DMS153 (cell line): ENCODE measurements at places on chromosomes 11 and 22.

DNA sequence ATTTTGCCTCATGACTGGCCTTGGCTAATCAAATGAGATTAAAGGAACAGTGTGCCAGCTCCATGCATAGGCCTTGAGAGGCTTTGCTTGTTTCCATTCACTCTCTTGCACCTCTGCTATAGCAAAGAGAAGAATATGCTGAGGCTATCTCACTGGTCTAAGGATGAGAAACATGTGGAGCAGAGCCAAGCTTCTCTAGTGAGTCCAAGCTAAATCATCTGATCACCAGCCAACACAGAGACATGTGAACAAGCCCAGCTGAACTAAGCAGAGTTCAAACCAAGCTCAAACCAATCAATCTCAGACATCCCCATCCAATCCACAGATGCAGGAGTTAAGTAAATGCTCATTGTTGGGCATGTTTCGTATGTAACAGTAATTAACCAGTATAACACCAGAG lies 69.4 kb upstream of the API5 start:
- no peak for DNase-seq

GRCh38 chr22:42929838-42930155 lies 72.7 kb upstream of the ARFGAP3 start:
- no peak for DNase-seq

- DNase-seq: no peak
Observed at GRCh38 chr11:33089776-33090175, 50.4 kb downstream of the TCP11L1 start.

GRCh38 chr11:776561-777287 lies 563 bp downstream of the GATD1 start:
- no peak for DNase-seq

DNA sequence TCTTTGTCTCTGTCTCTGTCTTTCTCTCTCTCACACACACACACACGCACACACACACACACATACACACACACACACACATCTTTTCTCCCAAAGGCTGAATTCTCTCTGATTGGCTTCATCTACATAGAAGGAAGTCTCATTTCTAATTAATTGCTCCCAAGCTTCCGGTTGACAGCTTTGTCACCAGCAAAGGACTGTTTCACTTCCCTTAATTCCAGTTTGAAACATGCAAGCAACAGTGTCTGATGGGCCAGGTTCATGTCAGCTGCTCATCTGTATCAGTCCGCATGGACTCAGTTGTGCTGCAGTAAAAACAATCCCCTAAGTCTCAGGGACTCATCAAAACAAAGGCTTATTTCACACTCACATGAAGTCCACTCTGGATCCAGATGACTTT lies 16.2 kb upstream of the PVALB start:
- DNase-seq: no peak

- DNase-seq: no peak
Observed at GRCh38 chr11:101848262-101848661, 66.5 kb upstream of the CEP126 start.

DNA sequence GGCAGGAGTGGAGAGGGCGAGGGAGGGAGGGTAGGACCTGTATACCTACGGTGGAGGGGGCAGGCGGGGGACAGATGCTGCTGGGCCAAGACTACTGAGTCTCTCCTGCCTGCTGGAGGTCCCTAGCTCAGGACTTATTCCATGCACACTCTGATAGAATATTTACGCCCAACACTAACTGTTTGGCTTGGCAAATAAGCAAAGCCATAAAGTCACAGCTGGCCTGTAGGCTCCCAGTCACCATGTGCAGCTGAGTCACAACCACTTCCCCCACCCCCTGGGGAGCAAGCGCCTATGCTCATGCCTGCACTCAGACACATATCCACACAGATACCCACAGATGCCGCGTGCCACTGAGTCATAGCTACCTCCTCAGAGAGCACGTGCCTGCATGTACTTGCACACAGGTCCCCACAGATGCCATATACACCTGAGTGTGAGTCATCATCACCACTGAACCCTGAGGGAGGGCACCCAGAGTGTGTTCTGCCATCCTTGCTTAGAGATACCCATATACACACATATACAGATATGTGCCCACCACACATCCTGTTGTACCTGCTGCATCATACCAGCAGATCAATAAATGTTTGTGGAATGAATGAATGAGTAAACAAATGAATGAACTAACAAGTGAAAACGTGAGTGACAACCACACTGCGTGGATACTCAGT lies 95.8 kb downstream of the SWAP70 start:
- DNase-seq: peak; percentile 75

GRCh38 chr22:38051900-38052862 lies 5.0 kb upstream of the PICK1 start:
- peak; percentile 49 for DNase-seq

- DNase-seq: peak; percentile 27
Observed at GRCh38 chr11:64894070-64894811, 15.8 kb upstream of the EHD1 start.

- no peak for DNase-seq
Observed at GRCh38 chr11:945986-946385, 20.3 kb downstream of the AP2A2 start.

DNA sequence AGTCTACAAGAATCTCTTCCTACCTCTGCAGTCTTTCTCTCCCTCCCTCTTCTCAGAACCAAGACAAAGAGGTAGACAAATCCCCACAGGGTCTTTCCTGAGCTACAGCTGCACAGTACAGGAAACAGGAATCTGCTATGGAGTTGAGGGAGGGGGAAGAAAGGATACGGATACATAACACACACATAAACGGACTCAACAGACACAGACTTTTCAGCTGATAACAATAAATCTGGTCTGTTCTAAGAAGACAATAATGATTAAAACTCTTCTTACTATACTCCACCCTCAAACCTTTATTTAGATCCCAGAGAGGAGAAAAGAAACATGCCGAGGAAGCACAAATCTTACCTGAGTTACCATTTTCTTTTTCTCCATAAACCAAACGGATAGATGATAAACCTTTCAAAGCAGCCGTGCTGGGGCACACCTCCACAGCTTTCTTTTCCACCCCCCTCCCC lies 122.2 kb downstream of the APOL5 start:
- no peak for DNase-seq
